CD4-positive, alpha-beta T cell treated with Interferon alpha-2 for 1 hour (primary cell): ENCODE measurements at places on chromosomes 12 and 14.
A peak's percentile ranks its signal among the peaks of the same experiment; 100 is the strongest.

DNA sequence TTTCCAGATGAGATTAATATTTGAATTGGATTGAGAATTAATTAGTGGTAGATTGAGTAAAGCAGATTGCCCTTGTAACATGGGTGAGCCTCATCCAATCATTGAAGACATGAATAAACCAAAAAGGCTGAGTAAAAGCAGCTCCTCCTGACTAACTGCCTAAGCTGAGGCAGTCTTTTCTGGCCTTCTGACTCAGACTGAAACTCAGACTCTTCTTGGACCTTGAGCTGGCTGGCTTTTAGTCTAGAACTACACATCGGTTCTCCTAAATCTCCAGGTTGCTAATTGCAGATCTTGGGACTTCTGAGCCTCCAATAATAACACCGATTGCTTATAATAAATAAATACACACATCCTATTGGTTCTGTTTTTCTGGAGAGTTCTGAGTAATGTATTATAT is 24.0 kb downstream of the FKBP11 start:
- no peak for DNase-seq

DNA sequence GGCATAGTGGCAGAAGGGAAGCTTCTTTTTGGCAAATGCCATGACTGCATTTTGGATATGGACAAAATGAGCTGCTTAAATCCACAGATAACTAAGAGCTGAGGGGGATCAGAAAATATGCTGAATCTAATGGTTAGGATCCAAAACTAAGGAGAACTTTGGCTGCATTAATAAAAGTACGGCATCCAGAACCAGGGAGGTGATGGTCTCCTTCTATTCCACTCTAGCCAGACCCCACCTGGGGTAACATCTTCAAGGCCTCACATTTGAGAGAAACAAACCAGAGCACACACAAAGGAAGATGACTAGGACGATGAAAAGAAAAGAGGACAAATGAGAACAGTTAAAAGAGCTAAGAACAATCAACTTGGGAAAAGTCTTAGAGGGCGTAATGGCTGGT is 27.6 kb downstream of the NT5DC3 start:
- DNase-seq, result no peak

DNA sequence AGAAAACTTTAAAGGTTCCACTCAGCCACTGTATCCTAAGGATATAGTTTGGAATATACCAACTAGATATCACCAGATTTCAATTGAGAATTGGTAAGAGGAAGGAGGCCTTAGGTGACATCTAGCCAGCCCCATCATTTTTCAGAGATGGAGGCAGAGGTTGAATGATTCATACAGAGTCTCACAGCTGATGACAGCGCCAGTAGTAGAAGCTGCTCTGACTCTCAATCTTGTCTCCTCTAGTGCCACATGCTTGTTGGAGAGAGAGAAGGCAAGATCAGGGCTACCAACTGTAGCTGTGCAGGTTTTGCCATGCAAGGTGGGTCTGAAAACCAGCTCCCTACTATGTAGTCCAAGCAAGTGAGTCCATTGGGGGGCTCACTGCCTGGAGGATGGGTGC is 6.1 kb downstream of the FRMD6 start:
- no peak for DNase-seq

DNA sequence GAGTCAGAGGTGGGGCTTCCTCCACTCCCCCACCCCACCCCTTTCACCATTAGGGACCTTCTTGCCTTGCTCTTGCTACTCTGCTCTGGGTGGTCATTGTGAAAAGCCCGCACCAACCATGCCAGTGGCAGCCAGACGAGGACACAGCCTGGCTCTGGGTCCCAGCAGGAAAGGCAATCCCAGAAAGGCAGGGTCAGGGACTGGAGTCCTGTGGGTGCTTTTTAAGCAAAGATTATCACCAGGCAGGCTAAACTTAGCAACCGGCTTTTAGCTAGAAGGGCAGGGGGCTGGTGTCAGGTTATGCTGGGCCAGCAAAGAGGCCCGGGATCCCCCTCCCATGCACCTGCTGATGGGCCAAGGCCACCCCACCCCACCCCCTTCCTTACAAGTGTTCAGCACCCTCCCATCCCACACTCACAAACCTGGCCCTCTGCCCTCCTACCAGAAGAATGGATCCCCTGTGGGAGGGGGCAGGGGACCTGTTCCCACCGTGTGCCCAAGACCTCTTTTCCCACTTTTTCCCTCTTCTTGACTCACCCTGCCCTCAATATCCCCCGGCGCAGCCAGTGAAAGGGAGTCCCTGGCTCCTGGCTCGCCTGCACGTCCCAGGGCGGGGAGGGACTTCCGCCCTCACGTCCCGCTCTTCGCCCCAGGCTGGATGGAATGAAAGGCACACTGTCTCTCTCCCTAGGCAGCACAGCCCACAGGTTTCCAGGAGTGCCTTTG is 1.2 kb upstream of the GAPDH start:
- DNase-seq, result no peak

- DNase-seq, result peak; percentile 60
Measured at GRCh38 chr12:131511391-131511802, 199.5 kb upstream of the SFSWAP start.

DNA sequence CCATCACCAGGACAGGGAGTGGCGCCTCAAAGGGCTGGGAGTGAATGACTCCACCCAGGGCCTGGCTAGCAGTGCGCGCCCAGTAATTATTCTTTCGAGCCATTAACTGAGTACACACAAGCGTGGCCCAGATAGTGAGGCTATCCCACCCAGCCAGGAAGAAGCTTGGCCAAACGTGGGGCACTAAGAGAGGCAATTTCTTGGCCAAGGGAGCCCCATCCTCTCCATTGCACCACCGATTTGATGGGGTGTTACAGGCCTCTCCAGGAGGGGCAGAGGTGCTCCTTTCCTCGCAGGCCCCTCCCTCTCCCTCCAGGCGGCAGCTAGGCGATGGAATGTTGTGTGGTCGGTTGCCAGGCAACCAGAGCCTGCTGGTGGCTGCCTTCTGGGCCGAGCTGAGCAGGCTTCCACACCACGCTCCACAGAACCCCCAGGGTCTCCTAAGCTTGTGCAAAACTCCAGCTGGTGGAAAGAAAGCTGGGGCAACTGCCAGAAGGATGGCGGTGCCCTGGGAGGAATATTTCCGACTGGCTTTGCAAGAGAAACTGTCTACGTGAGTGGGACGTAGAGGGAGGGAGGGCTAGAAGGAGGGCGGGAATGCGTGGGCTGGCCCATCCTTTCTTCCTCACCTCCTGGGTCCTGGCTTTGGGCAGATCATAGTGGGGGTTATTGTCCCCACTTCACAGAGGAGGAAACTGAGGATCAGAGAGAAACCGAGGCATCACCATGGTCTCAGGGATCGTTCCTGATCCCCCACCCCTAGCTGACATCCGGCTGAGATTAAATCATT is at the start of gene CFAP73:
TSS of gene CFAP73 (plus strand) at position 364 of the 790 bp plus-strand sequence. CDS start at position 498, 134 bp downstream.
- DNase-seq, result no peak

- peak; percentile 50 for DNase-seq
Measured at GRCh38 chr12:56766535-56766934, 3.4 kb downstream of the HSD17B6 start.

- no peak for DNase-seq
Measured at GRCh38 chr12:52186118-52186840, 5.5 kb downstream of the KRT80 start.

DNA sequence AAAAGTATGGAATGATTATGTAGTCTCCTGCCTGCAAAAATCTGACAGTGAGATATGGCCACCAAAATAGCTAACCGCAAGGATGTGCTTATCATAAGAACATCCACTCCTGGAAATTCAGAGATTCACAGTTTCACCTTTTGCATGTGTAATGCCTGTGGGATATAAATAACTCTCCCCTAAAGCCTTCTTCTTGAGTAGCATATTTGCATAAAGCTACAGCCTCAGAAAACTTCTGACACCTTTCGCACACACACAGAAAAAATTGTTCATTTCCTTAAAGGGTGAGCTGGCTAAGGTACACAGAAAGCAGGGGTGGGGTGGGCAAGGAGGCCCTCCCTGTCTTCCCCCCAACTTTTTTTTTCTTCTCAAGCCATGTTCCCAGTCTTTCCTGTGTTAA is 3.1 kb upstream of the IGF1 start:
- DNase-seq, result no peak

DNA sequence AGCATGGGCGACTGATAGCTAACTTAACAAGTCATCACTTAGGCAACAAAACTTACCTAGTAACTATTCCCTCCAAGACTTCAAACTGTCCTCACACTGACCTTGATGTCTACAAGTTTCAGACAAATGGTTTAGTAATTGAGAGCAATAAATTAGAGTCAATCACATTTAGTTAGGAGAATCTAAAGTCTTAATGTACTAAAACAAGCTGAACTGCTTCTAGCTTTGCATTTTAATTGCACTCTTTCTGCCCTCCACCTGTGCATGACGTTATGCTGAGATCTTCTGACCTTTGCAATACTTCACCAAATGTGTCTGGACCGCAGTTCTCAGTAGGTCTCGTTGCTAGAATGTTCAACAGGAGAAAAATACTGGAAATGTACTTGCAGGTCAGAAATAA is 158.0 kb downstream of the PIK3C2G start:
- no peak for DNase-seq
